Pons (tissue), 1 donor: ENCODE measurements at places on chromosomes 3 and 15.

- peak; percentile 47 for DNase-seq
Measured at GRCh38 chr3:181726351-181727330, 14.9 kb downstream of the SOX2 start.

GRCh38 chr15:96328181-96328876 is 2.2 kb upstream of the NR2F2 start:
- DNase-seq: no peak

- no peak for DNase-seq
Measured at GRCh38 chr3:112647122-112647521, 6.2 kb upstream of the CCDC80 start.

GRCh38 chr3:18771931-18772330 is 346.8 kb upstream of the SATB1 start:
- peak; percentile 9 for DNase-seq

GRCh38 chr3:51354172-51354571 is 30.9 kb upstream of the MANF start:
- no peak for DNase-seq

DNA sequence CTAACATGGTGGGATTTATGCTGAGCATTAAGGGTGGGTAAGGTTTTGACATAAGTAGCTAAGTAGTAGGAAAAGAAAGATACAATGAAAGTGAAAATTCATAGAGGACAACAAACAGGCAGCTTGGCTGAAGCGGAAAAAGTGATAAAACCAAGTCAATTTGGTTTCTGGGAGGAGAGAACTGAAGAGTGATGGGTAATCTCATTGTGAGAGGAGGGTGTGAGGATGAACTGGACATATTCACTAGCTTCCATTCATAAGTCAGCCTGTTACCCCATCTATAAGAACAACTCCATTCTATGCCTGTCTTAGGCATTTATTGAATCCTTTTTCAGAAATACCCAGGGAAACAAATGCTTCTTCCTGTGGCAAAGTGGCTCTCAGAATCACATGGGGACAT is 67.1 kb upstream of the BBX start:
- DNase-seq: no peak

DNA sequence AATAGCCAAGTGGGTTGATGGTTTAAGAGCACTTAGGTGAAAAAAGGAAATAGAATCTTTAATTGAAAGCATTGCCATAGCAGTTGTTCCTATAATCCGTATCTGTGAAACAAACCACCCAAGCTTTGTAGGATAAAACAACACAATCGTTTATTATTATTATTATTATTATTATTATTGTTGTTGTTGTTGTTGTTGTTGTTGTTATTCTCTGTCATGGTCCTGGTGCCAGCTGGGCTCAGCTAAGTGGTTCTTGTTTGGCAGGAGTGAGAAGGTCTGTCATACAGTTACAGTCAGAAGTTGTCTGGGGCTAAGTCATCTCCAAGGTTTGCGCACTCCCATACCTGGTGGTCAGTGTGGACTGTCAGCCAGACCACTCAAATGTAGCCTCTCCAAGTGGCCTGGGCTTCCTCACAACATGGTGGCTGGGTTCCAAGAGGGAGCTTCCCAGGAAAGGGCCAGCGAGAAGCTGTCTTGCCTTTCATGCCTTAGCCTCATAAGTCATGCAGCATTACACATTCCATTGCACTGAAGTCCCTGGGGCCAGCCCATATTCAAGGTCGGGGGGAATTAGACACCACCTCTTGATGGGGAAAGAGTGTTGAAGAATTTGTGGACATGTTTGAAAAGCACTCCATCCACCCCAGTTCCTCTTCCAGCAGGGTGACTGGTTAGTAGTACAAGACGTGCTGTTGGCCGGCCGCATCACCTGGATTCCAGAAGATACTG is 54.3 kb upstream of the FGD5 start:
- DNase-seq: no peak
